ENCODE measurements at places on chromosomes 7 and 10.

DNA sequence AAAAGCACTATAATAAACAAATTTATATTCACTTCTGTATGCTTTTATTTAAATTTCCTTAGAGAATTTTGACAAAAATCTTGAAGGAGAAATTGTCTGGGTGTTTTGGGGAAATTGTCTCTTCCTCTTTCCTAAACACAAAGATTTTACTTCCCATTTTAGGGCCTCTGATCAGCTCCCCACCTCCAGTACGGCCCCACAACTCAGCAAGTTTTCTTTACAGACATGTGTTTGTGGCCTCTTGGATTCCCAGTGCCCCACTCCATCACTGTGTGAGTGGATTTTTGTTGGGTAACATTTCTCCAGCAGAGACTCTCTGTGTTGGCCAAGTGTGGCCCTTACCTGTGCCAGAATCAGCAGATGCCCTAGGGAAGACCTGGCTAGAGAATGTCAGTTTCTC, 182.8 kb upstream of the CDC14C start:
- no peak for DNase-seq

GRCh38 chr10:117271427-117271826, 30.5 kb downstream of the SLC18A2 start:
- no peak for DNase-seq

- no peak for DNase-seq
These were observed 305.8 kb downstream of the MDFIC start for GRCh38 chr7:115227473-115228235.

DNA sequence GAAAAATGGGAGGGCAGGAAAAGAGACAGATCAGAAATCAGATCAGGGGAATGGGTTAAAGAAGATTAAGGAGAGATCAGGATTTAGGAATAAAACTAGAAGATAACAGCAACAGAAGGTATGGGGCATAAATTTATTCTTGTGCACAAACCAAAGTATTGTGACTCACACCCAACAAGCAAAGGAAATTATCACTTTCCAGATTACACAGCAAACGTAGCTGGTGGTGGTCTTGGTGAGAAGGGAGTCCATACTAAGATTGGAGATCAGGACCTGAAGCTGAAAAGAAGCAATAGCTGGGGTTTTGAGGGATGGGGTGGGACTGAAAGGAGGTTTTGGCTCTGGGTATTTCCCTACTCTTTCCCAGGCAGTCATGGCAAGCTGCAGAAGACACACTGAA, 3.5 kb upstream of the MYOZ1 start:
- DNase-seq, result no peak

DNA sequence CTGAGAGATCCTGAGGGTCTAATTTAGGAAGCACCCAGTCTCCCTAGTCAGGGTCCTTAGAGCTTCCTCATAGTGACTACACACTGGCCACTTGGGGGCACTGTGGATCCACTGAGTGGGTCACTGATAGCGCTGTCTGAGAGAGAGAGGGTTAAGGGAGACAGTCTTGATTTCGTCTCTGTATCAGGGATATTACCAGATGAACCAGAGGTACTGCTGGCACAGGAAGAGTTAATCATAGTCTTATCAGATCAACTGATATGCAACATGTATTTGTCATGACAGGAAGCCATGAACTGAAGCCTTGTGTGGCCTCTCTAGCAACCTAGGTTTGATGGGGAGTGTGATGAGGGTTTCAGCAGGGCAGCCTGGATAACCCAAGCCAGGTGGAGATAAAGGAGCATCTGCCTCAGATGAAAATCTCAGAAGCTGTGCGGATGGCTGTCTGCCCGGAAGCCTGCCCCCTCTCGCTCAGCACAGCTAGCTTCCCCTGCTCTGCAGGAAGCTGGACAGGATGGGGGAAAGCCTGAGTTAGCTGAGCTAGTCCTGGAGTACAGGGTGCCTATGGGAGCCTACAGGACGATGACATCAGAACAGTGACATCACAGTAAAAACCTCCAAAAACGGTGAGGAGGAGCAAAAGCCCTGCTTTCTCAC, 214.0 kb upstream of the PRSS1 start:
- DNase-seq, result peak; percentile 50

- no peak for DNase-seq
These were observed 1.3 kb upstream of the WIPF3 start for GRCh38 chr7:29805031-29805430.

DNA sequence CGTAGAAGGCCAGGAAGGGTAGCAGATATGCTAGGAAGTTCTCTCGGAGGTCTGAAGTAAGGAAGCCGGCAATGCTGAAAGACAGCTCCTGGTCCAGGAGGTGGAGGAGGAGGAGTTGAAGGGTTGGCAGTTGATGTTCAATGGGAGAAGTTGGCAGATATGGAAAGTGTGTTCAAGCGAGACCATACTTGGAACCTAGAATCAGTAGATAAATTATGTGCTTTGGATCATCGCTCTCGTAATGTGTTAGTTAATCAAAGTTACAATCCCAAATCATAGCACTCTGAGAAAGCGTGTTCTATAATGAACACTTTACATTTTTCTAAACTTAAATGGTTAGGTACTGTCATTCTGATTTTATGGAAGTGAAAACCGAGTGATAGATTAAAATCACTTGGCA, 152.9 kb downstream of the CELF2 start:
- DNase-seq, result no peak

GRCh38 chr10:114782666-114783065, 38.9 kb upstream of the FHIP2A start:
- no peak for DNase-seq

- DNase-seq, result no peak
These were observed 34.4 kb downstream of the UNC5B start for GRCh38 chr10:71246591-71247413.

- no peak for DNase-seq
These were observed 1.8 kb downstream of the LRRC17 start for GRCh38 chr7:102914585-102914984.

GRCh38 chr7:79291498-79291865, 162.0 kb downstream of the MAGI2 start:
- DNase-seq, result no peak

GRCh38 chr10:73306171-73306708, 52.4 kb downstream of the CFAP70 start:
- no peak for DNase-seq

DNA sequence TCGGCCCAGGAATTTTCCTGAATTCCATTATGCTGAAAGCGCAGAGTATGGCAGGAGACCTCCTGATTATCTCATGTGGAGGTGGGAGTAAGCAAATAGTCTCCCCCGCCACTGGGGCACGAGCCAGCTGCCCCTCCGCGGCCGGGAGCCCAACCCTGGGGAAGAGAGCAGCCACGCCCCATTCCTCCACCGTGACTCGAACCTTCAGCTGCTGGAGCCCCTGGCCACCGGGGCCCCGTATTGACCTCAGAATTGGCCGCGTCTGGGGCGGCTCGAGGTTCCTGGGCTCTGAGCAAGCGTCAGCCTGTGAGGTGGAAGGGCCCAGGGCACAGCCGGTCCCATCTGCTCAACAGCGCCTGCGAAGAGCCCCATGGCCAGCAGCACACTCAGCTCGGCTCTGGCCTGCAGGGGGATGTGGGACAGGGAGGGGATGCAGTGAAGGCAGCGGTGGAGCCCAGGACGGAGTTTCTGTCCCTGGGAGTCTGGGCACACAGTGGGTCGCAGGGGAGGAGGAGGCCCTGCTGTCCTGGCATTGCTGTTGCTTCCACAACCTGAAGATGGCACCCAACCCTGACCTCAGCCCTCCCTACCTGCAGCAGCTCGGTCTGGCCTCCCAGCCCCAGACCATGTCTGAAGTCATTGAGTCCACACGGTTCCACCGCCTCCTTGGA, 97.8 kb downstream of the CHST15 start:
- DNase-seq, result no peak

GRCh38 chr7:30667172-30667571, 15.1 kb downstream of the CRHR2 start:
- no peak for DNase-seq

DNA sequence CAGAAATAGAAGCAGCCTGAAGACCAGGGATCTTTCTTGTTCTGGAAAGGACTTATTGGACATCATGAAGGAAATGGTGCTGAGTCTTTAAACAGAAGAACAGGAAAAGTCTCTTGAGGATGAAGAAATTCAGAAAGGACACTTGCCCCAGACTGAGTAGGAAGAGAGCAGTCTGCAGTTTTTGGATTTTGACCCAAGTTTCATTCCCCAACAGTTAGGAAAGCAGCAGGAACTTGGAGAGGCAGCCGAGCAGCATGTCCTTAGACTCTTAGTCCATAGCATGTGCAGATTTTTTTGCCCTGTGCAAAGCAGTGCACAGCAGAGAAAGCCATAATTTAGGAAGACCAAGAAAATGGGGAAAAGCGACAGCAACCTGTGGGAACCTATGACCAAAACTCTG, 927.2 kb upstream of the AUTS2 start:
- DNase-seq, result no peak

DNA sequence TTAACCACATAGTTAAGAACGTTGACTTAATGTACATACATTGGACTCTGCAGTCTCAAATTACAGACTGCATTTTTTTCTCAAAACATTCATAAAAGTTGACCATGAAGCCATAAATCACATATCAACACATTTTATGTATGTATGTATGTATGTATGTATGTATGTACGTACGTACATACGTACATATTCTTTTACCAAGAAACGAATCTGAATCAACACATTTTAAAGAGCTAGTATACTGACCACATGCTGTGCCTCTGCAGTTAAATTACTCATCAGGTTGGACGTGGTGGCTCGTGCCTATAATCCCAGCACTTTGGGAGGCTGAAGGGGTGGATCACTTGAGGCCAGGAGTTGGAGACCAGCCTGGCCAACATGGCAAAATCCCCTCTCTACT, 105.8 kb downstream of the GPR158 start:
- no peak for DNase-seq

GRCh38 chr10:72275351-72276012, 1.8 kb downstream of the DDIT4 start:
- no peak for DNase-seq

DNA sequence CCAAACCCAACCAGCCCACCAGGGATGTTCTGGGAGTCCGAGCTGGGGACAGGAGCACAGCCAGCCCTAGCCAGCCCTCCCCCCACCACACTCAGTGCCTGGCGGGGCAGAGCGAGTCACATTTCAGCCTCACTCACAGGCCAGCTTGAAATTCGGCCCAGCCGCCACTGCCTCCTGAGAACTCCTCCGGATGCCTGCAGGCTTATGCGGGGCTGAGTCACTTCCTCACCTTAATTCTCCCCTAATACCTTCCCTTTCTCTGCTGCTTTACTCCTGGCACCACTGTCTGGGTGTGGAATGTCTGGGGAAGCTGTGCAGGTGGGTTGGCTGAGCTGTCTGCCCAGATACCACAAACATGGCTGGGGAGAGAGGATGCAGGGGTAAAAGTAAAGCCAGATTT, 22.6 kb upstream of the DLG5 start:
- no peak for DNase-seq

- no peak for DNase-seq
These were observed 25.2 kb downstream of the OGDH start for GRCh38 chr7:44631458-44632115.

DNA sequence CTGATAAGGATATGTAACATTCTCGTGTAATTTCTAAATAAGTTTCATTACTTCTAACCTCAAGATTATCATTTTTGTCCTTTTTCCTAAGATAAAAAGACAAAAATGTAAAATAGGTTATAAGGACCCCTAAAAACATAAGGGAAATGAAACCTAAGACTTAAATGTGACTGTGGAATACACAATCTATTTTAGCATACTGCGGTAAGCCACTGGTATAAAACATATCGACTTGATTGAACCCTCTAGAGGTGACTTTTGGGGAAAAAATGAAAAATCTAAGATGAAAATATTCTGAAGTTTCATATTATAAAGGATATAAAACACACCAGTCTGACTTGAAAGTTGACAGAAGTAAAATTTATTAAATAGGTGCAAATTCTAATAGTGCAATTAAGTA, 1.9 kb downstream of the NAMPT start:
- DNase-seq, result no peak

GRCh38 chr7:149153346-149153745, 6.1 kb downstream of the ZNF398 start:
- no peak for DNase-seq

DNA sequence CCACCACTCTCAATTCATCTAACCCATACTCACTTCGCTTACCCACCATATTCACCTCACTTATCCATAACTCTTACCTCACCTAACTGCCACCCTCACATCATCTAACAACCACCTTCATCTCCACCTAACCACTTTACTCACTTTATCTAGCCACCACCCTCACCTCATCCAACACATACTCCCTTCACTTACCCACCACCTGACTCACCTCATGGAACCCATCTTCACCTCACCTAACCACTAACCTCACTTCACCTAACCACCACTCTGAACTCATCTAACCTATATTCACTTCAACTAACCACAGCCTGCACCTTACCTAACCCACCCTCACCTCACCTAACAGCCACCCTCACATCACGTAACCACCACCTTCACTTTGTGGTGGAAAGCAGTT, 84.2 kb downstream of the VIPR2 start:
- DNase-seq, result no peak

DNA sequence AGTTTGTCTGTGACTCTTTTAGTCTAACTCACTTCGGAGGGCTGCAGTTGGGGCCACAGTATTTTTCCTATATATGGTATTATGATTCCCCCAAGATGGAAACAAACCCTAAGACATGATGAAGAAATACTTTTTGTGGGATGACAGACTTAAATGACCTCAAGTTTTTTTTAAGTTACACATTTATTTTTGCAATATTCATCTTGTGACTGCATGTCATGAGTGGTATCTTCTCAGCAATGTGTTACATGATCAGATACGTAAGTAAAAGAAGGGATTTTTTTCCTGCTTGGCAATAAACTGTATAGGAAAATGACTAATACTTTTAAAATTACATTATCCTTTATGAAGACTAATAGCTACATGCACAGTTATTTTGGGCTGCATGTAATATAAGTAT, 57.8 kb downstream of the OR13A1 start:
- DNase-seq, result no peak

GRCh38 chr10:106133451-106133850, 1031.1 kb downstream of the SORCS1 start:
- no peak for DNase-seq

DNA sequence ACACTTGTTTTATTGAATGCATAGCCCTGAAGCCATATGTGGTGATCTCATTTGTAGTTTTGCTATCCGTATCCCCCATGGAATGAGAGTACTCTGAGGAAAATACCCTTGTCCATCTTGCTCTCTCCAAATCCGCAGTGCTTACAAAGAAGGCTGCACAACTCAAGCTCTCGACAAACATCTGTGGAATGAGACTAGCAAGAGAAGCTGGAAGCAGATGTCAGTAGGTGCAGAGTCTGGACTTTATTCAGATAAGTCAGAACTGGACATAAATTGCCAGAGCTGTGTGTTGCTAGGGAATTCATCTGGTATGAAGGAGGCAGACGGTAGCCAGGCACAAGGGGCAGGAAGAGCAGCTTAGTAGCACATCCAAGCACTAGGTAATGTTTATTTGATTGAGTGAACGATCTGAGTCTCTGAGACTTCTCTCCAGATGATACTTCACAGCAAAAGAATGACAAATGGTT, 1046.2 kb downstream of the XPNPEP1 start:
- no peak for DNase-seq
